NCI-H1048 (cell line): ENCODE measurements at places on chromosomes 3 and 15.

- no peak for DNase-seq
Measured at GRCh38 chr15:92687195-92687602, 31.6 kb upstream of the FAM174B start.

GRCh38 chr3:170440344-170440743 lies 21.7 kb downstream of the CLDN11 start:
- DNase-seq: no peak

DNA sequence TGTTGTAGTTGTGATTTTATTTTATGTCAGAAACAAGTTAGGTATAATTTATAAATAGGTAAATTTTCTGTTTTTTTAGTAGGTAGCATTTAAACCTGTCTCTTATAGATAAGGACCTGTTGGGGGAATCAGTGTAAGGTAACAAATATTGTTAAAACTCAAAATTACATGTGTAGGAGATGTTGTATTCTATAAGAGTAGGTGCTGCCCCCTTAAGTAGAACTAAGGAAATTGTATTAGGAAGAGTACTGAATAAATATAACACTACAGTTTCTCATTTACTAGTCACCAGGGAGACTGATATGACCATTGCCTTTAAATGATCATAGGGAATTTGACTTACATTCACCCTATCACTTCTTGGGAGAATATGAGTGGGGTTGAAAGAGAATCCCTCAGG lies 31.2 kb downstream of the SLC25A36 start:
- no peak for DNase-seq

GRCh38 chr3:159482241-159482993 lies 506.2 kb upstream of the IL12A start:
- DNase-seq: no peak

DNA sequence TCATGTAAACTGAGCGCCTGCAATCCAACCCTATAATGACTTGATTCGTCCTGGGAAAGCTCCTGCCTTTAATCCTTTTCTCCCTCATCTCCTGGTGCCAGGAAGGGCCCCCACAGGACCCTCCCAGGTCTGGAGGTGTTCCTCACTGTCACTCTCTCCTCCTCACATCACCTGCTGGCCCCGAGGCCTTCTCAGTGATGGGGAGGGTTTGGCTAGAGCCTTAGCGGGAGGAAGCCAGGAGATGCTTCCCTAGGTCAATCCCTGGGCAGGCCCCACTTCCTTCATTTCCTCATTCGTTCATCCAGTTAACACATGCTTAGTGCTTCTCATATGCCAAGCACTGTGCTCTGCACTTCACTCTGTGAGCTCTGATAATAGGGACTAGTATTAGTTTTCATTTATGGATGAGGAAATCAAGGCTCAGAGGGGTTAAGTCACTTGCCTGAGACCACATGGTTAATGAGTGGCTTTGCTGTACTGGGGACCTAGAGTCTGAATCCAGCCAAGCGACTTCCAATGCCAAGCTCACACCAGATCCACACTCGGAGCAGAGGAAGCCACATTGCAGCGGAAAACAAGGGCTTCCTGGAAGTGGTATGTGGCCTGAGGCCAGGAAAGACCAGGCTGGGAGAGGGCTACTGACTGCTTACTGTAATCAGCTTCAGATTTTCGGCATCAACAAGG lies 50.3 kb upstream of the CHRNB4 start:
- DNase-seq: no peak

- DNase-seq: no peak
Measured at GRCh38 chr15:84818261-84819131, 1.3 kb downstream of the ALPK3 start.

GRCh38 chr3:190076601-190077394 lies 43.9 kb downstream of the P3H2 start:
- DNase-seq: no peak

GRCh38 chr15:80455668-80456442 lies 51.7 kb downstream of the ARNT2 start:
- DNase-seq: peak; percentile 32
